Cerebellar cortex (tissue), 1 donor: ENCODE measurements at places on chromosomes 7 and 10.

DNA sequence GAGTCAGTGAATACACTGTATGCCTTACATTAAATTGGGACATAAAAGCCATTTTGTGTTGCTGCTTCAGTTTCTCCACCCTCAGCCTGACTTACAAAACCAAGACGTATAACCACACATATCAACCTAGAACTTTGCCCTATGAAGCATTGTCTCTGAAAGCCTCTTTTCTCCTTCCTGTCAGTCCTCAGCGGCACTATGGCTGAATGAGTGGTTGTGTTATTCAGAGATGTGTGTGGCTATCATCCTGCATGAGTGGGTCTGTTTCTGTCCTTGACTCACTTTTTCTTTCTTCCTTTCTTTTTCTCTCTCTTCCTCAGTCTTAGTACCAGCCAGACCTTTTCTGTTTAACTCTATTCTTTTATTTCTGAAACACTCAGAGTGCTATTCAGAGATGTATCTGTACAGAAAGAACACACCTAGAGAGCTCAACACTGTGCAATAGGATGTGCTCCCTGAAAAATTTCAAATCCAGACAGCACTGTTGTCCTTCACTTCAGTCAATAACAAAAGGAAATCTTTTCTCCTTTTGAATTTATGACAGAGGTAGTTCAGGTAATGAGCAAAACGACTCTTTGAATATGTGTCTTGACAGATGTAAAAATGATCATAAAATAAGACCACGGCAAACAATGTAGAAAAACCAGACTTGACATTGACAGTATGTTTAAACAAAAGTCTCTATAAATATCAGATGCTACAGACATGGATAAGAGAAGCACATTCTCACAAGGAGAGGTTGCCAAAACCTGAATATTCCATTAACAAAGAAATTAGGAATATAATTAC is 163.3 kb upstream of the FEZF1 start:
- no peak for DNase-seq

GRCh38 chr7:18778594-18778993 is 283.0 kb downstream of the HDAC9 start:
- DNase-seq: no peak

- no peak for DNase-seq
These were observed 248.2 kb upstream of the PITRM1 start for GRCh38 chr10:3420527-3421469.

- DNase-seq: no peak
These were observed 168.3 kb downstream of the MYOF start for GRCh38 chr10:93313798-93314197.

DNA sequence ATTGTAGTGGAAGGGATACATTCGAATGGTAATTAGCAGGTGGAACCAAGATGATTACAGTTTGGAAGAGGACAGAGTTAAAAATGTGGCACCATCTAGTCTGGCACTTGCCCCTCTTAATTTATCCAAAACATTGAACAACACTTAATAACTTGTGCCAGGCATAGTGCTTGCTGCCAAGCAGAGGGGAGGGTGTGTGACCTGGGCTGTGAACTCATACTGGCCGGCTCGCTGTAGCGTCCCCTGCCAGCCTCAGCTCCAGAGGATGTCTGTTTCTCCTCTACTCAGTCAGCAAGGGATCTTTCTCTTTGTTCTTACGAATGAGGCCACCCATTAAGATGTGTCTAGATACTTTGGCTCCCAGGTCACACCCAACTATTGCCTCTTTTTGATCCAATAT is 179.4 kb upstream of the INHBA start:
- peak; percentile 3 for DNase-seq

DNA sequence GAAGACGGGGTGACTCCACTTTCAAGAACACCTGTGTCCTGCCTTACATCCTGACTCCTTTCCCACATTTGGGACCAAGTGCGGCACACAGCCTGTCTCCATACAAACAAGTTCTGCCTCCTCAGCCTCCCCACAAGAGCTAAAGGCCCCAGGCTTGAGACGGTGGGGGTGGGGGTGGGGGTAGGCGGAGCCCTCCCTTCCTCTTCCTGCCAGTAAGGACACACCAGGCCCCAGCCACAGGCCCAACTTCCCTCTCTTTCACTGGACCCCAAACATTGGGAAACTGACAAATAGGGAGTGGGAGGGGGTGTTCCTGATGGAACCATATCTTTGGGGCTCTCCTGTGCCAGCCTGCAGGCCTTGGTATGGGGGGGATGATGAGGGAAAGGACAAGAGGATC is 4.6 kb downstream of the CDK5 start:
- DNase-seq: no peak

GRCh38 chr7:107785926-107786325 is 17.1 kb downstream of the SLC26A3 start:
- DNase-seq: no peak
